ENCODE measurements at places on chromosomes 6 and 20. TPM values are rescaled to one million over a fixed set of nuclear protein-coding genes. Genes with fewer than 3 reads are reported as not detected.

DNA sequence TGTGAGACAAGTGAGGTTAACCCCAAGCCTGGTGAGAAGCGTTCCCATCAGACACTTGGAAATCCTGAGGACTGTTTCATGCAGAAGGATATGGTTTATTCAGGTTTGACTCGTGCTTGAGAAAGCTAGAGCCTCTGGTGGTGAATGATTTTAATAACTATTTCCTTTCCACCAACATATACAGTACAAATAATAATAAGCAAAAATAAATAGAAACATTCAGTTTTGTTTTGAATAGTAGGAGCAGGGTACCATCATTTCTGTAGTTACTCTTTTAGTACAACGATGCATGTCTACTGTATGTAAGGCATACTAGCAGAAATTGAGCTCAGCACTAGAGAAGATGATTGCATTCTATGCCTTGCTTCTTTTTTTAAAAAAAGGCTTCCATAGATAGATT is 33.5 kb downstream of the PLG start:
- no peak overlapping the region for H3K27ac ChIP-seq
- no peaks in the 10 kb centered on the region for H3K36me3 ChIP-seq
- no peak overlapping the region for H3K4me3 ChIP-seq
- no peaks in the 10 kb centered on the region for H3K4me1 ChIP-seq
- no peak for DNase-seq

GRCh38 chr20:7113577-7114466 is 346.3 kb downstream of the BMP2 start:
- H3K36me3 ChIP-seq = no peaks in the 10 kb centered on the region
- H3K27me3 ChIP-seq = no peaks in the 10 kb centered on the region
- DNase-seq = no peak
- H3K27ac ChIP-seq = no peak overlapping the region

GRCh38 chr20:62146019-62146755 is 2.6 kb downstream of the SS18L1 start:
- H3K27ac ChIP-seq = no peak overlapping the region
- H3K4me3 ChIP-seq = no peak overlapping the region
- DNase-seq = no peak
- peaks cover 11% of the 10 kb centered on the region for H3K4me1 ChIP-seq

- peak within 1 kb of the TSS; percentile 99 for H3K27ac ChIP-seq
- peak; percentile 78 for DNase-seq
- H3K36me3 ChIP-seq = no peaks in the 10 kb centered on the region
- no peaks in the 10 kb centered on the region for H3K4me1 ChIP-seq
Observed at GRCh38 chr6:158819213-158819976, at the start of gene EZR. Gene EZR, minus strand, starts transcription at chr6:158819368. Its CDS starts 1,275 bp downstream, at chr6:158818093.

DNA sequence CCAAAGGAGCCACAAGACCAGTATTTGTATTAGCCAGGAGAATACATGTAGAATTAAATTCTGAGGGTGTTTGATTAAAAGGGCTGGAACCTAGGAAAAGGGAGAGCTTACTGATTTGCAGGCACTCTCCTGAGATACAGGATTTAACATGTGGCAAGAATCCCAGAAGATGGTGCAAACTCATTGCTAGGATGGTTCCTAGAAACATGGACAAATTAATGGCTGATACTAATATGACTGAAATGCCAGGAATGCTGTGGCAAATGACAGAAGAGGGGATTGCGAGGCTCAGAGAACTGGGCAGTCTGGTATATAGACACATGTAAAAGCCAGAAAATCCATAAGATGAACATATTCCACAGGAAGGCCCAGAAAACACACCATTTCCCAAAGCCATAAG is 118.1 kb downstream of the RWDD2A start:
- H3K27ac ChIP-seq = no peak overlapping the region
- H3K36me3 ChIP-seq = no peaks in the 10 kb centered on the region
- no peak overlapping the region for H3K4me3 ChIP-seq
- H3K4me1 ChIP-seq = no peaks in the 10 kb centered on the region
- DNase-seq = no peak
- no peaks in the 10 kb centered on the region for H3K27me3 ChIP-seq

GRCh38 chr6:45586216-45587171 is 208.8 kb upstream of the SUPT3H start:
- H3K4me3 ChIP-seq = no peak overlapping the region
- H3K27me3 ChIP-seq = no peaks in the 10 kb centered on the region
- no peak overlapping the region for H3K27ac ChIP-seq
- no peak for DNase-seq
- no peaks in the 10 kb centered on the region for H3K4me1 ChIP-seq
- H3K36me3 ChIP-seq = no peaks in the 10 kb centered on the region

DNA sequence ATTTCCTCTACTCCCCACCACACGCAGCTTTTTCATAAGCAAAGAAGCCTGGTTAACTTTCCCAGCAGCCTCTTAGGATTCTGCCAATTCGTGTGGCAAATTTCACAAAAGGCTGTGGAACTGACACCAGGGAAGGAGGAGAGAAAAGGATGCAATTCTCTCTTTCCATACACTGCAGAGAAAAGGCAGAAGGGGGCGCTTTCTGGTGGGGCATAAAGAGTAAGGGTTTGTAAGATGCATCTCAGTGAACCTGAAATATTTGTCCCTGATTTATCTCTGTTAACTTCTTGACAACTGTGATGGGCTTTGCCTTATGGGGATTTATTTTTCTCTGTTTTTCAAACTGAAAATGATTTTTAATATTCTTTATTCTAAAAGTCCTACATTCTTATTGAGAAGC is 45.5 kb upstream of the GLP1R start:
- no peaks in the 10 kb centered on the region for H3K36me3 ChIP-seq
- no peak for DNase-seq
- no peak overlapping the region for H3K4me3 ChIP-seq

GRCh38 chr20:41701588-41702348 is 83.6 kb upstream of the CHD6 start:
- H3K4me3 ChIP-seq = no peak overlapping the region
- DNase-seq = no peak
- H3K36me3 ChIP-seq = no peaks in the 10 kb centered on the region
- H3K27ac ChIP-seq = no peak overlapping the region
- no peaks in the 10 kb centered on the region for H3K4me1 ChIP-seq
- H3K27me3 ChIP-seq = no peaks in the 10 kb centered on the region

DNA sequence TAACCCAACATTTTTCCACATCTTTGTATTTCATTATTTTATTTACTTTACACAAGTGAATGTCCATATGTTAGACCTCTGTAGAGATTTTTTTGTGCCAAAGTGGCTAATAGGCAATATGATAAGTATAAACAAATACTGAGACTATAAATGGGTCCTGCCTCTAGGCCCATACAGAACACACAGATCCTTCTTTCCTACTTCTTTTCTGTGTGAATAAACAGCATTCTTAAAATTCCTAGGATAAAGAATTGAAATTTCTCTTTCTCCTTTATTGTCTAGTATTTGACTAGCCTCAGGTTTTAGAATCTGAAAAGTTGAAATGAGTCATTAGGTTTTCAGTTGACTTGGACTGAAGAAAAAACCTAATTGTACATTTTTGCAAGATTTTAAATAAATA is 46.3 kb upstream of the HS3ST5 start:
- no peaks in the 10 kb centered on the region for H3K4me1 ChIP-seq
- no peaks in the 10 kb centered on the region for H3K36me3 ChIP-seq
- no peak overlapping the region for H3K4me3 ChIP-seq
- H3K27ac ChIP-seq = no peak overlapping the region

DNA sequence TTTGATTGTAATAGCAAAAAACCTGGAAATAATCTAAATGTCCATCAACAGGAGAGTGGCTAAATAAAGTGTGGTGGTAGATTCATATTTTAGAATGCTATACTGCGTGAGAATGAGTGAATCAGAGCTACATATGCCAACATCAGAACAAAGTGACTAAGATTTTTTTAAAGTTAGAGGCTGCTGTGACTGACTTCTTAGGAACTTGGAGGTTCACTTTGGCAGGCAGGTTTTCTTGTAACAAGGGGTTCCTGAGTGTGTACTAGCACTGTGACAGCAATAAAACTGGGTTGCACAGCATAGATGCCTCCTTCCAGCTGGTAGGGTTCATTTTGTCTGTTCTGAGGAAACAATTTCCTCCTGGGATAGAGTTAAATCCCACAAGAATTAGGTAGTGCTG is 75.3 kb upstream of the ENPP5 start:
- no peaks in the 10 kb centered on the region for H3K27me3 ChIP-seq
- no peak overlapping the region for H3K4me3 ChIP-seq
- no peak overlapping the region for H3K27ac ChIP-seq
- H3K36me3 ChIP-seq = no peaks in the 10 kb centered on the region
- H3K4me1 ChIP-seq = no peaks in the 10 kb centered on the region

- no peak for DNase-seq
- no peaks in the 10 kb centered on the region for H3K27me3 ChIP-seq
- H3K4me1 ChIP-seq = no peaks in the 10 kb centered on the region
- no peak overlapping the region for H3K4me3 ChIP-seq
- H3K27ac ChIP-seq = no peak overlapping the region
Observed at GRCh38 chr6:132934496-132934895, 120.1 kb downstream of the RPS12 start.

GRCh38 chr6:84002226-84002625 is 31.3 kb upstream of the MRAP2 start:
- H3K4me1 ChIP-seq = no peaks in the 10 kb centered on the region
- no peak overlapping the region for H3K4me3 ChIP-seq
- no peaks in the 10 kb centered on the region for H3K36me3 ChIP-seq
- DNase-seq = no peak
- H3K27me3 ChIP-seq = no peaks in the 10 kb centered on the region
- H3K27ac ChIP-seq = no peak overlapping the region

- DNase-seq = no peak
- peak overlapping the region; percentile 48 for H3K27ac ChIP-seq
- no peaks in the 10 kb centered on the region for H3K27me3 ChIP-seq
- peak overlapping the region; percentile 1 for H3K4me3 ChIP-seq
- no peaks in the 10 kb centered on the region for H3K4me1 ChIP-seq
Observed at GRCh38 chr6:151070631-151071051, 169.1 kb upstream of the AKAP12 start.

GRCh38 chr6:117267766-117268534 is 2.6 kb downstream of the VGLL2 start:
- peaks cover 100% of the 10 kb centered on the region for H3K27me3 ChIP-seq
- H3K27ac ChIP-seq = no peak overlapping the region
- DNase-seq = no peak
- no peaks in the 10 kb centered on the region for H3K36me3 ChIP-seq

DNA sequence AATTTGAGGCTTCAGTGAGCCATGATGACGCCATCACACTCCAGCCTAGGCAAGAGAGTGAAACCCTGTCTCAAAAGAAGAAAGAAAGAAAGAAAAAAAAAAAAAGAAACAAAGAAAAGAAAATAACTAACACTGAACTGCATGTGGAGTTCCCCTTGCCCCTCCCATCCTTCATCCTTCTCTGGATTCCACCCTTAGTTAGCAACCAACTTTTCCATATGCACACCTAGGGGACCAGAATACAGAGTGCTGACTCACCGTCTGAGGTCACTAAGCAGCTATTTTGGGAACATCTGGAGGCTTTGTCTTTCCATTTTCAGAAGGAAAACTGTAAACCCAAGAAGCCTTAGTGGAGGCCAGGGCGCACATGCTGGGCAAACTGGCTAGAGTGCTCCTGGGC is 257.4 kb downstream of the MAFB start:
- H3K4me1 ChIP-seq = no peaks in the 10 kb centered on the region
- no peak overlapping the region for H3K4me3 ChIP-seq
- no peaks in the 10 kb centered on the region for H3K36me3 ChIP-seq

DNA sequence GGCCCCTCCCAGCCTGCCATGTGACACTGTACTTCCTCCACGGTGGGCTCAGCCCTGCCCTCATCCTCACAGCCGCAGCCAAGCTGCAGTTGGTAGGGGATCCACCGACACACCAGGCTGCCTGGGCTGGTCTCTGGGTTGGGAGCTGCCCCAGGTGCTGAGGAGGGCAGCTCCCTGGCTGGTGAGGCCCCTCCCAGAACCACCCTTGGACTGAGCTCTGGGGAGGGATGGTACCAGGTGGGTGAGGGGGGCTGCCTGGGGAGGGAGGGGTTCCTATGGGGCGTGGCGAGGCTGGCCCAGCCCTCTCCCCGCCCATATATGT is 185 bp upstream of the TNFRSF6B start:
- H3K27ac ChIP-seq = peak overlapping the region; percentile 34
- no peaks in the 10 kb centered on the region for H3K36me3 ChIP-seq
- peak overlapping the region; percentile 34 for H3K4me3 ChIP-seq
- H3K4me1 ChIP-seq = peaks cover 14% of the 10 kb centered on the region
- no peak for DNase-seq

DNA sequence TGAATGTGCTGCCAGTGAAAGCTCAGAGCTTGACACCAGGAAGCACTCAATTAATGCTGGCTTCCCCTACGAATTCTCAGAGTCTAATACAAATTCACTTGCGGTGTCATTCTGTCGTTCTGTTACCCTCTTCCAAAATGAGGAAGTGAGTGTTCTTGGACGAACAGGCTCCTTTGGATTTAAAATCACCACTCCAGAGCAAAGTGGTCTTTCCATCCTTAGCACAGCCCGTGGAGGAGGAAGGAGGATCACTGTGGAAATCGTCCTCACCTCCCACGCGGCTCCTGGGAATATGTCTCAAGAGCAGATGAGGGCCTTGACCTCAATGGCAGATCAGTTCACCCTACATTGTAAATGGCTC is 41.7 kb downstream of the RIOK1 start:
- no peak overlapping the region for H3K4me3 ChIP-seq
- no peak overlapping the region for H3K27ac ChIP-seq
- no peaks in the 10 kb centered on the region for H3K36me3 ChIP-seq

- no peaks in the 10 kb centered on the region for H3K4me1 ChIP-seq
- no peak for DNase-seq
Observed at GRCh38 chr6:110946498-110946897, 12.0 kb upstream of the GTF3C6 start.

DNA sequence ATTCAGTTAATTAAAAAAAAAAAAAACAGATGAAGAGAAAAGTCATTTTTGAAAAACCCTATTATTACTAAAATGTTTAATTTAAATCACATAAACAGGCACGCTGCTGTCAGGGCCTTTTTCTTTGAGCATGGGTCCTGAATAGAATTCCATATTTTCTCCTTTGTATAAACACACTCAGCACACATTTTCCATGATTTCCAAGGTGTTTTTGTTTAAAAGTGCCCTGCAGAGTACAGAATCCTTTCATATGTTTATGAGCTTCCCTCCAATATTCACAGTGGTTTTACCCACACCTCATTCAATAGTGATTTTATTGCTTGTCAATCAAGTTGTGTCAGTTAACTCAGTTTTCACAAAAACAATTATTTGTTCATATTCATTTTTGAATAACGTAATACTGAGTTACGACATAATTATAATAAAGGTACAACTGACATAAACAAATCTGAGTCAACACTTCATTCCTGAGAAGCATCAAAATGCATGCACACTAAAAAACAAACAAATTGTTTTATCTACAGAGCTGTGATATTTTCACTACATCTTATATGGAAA is 15.2 kb downstream of the SLC35B3 start:
- DNase-seq = no peak
- H3K36me3 ChIP-seq = peaks cover 6% of the 10 kb centered on the region
- H3K27ac ChIP-seq = no peak overlapping the region
- H3K27me3 ChIP-seq = no peaks in the 10 kb centered on the region
- H3K4me1 ChIP-seq = no peaks in the 10 kb centered on the region
- H3K4me3 ChIP-seq = no peak overlapping the region

Gene TRIM38
- 16.2 TPM for total RNA-seq

Gene ADGRB3
- total RNA-seq = 2.3 TPM

Gene GHRH
- total RNA-seq = not detected

Gene EYA4
- total RNA-seq = 0.44 TPM

Gene DEF6
- total RNA-seq = 4.8 TPM

Gene TRIM10
- not detected for total RNA-seq

Gene TNFRSF6B
- 7.4 TPM for total RNA-seq

Gene ELOVL2
- total RNA-seq = 2.6 TPM

Gene EPB41L2
- total RNA-seq = 110 TPM

Gene XKR7
- not detected for total RNA-seq

Gene BPIFB4
- not detected for total RNA-seq

Gene LIME1
- 16.7 TPM for total RNA-seq

Gene SCRT2
- not detected for total RNA-seq

Gene SLC22A1
- total RNA-seq = 3.2 TPM

Gene SPO11
- not detected for total RNA-seq

Measured in breast epithelium (tissue), 4 donors.